Activated CD4-positive, alpha-beta T cell treated with anti-CD3 and anti-CD28 coated beads, Interleukin-10, Interleukin-2, amounts not matched to agents 100 ng/mL and 50 ng/mL, durations not matched to agents 16 hours and 8 hours (primary cell): ENCODE measurements at places on chromosomes 13 and 19.

DNA sequence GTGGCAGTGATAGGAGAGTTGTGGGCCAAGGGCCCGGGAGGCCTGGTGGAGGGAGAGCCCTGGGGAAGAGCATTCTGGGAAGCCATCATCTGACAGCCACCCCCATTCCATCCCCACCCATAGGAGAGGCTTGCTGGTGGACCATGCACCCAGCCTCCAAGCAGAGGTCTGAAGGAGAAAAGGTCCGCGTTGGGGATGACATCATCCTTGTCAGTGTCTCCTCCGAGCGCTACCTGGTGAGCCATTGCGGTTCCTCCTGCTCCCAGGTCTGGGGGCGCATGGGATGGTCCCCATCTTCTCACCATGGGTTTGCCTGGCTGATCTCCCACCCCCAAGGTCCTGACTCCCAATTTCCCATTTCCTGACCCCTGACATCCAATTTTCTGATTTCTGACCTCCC, 10.5 kb downstream of the RYR1 start:
- DNase-seq, result no peak

GRCh38 chr13:22703601-22704209, 477.1 kb upstream of the SGCG start:
- no peak for DNase-seq

GRCh38 chr19:33418871-33419787, 45.6 kb downstream of the CEBPG start:
- no peak for DNase-seq

GRCh38 chr13:28286263-28286662, 147.9 kb downstream of the PAN3 start:
- DNase-seq, result no peak

DNA sequence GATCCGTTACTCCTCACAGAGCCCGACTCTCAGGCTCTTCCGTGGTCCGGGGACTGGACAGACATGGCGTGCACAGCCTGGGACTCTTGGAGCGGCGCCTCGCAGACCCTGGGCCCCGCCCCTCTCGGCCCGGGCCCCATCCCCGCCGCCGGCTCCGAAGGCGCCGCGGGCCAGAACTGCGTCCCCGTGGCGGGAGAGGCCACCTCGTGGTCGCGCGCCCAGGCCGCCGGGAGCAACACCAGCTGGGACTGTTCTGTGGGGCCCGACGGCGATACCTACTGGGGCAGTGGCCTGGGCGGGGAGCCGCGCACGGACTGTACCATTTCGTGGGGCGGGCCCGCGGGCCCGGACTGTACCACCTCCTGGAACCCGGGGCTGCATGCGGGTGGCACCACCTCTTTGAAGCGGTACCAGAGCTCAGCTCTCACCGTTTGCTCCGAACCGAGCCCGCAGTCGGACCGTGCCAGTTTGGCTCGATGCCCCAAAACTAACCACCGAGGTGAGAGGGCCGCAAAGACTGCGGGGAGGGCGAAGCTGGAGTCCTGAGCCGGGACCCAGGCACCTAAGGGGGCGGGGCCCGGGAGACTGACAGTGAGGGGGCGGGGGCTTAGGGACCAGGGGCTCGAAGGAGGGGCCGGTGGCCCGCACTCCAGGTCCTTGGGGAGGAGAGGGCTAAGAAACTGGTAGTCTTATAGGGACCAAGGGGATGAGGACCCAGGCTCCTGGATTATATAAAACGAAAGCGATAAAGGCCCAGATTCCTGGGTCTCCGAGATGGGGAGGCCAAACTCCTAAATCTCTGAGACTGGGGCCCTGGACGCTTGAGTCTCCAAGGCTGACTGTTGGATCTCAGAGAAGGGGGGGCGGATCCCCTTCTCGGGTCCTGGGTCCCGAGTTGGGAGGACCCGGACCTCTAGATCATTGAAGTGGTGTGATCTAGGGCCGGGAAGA, 2.0 kb downstream of the ETV2 start:
- DNase-seq, result peak; percentile 83

- no peak for DNase-seq
Observed at GRCh38 chr19:18650021-18650390, 13.2 kb downstream of the KLHL26 start.

DNA sequence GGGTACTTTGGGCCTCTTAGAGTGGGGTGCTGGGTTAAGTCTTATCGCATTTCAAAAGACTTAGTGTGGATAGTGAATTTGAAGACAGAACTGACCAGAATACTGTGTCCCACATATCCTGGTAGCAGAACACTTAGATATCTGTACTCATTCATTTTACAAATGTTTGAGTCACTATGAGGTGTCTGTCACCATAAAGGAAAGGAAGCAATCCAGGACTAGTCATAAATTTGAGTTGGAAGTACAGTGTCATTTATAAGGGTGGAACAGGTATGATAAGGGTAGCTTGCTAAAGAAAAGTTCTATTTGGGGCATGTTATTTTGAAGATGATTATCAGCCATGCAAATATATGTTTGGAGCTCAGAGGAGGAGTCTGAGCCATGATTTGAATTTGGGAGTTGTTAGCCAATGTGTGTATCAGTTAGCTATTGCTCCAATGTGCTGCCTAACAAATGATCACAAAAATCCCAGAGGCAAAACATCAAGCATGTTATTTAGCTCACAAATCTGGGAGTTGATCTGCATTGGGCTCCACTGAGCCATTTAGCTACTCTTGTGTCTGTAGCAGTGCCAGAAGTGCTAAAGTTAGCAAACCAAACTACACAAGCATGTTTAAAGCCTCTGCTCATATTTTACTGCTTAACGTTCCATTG, 20.3 kb downstream of the ZNF699 start:
- no peak for DNase-seq

DNA sequence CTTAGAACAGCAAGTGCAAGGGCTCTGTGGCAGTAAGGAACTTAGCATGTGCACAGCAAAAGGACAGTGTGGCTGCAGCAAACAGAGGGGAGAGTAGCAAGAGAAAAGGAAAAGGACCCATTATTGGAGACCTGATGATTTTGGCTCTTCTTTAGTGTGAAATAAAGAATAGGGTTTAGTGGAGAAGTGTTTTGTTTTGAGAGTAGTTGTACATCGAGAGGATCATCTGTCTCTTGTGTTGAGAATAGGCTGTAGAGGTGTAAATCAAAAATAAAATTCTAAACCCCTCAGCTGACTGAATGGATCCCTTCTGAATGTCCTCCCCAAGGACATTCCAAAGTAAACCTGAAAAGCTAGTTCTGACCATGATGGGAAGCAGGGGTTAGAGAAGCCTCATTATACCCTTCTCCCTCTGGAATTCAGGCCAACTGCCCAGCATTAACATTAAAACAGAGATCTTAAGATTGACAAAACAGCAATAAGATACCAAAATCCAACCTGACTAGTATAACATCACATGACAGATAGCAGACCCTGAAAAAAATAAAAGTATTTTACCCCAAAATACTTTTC, 73.6 kb upstream of the OBI1 start:
- DNase-seq, result no peak

DNA sequence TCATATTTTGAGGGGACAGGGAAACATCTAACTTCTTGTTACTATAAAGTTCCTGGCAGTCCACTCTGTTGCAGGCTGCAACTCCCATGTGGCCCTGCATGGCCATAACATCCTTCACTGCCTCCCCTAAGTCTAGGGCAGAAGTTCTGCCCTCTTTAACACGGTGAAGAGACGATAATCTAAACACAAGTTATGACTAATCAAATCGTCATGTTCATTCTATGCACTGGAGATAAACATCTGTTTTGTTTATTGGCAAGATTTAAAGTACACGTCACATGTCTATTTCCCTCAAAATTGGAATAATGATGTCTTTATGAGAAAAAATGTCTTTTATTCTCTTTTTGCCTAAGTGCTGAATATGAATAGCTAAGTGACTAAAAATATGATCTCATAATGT, 1629.4 kb downstream of the PCDH9 start:
- DNase-seq, result no peak

DNA sequence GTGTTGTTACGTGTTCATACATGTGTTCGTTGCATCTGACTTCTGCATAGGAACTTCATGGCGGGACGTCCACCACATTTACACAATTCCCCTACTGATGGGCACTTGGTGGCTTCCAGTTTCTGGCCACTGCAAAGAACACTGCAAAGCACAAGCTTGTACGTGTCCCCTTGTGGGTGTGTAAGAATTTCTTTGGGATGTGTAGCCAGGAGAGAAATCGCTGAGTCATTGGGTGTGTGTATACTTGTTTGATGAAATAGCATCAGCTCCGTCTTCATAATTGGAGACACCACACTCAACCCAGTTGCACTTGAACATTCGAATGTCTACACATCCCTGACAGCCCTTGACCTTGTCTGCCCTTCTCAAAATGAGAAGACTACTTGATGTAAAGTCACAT, 19.2 kb downstream of the KLK5 start:
- DNase-seq, result no peak

- DNase-seq, result no peak
Observed at GRCh38 chr19:10744253-10744798, 26.4 kb downstream of the DNM2 start.

DNA sequence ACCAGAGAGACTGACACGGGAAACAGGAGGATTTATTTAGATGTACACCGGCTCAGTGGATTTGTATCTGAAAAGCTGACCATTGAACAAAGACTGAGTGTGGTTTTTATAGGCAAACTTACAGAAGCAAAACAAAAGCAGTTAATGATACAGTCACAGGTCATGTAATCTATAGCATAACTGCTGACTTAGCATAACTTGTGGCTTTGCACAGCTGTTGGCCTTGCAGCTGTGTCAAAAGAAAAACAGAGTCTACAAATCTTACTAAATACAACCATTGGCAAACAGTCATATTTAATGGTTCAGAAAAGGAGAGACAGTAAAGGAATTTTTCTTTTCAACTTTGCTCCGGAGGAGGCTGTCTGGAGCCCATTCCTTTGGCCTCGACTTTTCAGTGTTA, 2.3 kb upstream of the ILF3 start:
- DNase-seq, result no peak

DNA sequence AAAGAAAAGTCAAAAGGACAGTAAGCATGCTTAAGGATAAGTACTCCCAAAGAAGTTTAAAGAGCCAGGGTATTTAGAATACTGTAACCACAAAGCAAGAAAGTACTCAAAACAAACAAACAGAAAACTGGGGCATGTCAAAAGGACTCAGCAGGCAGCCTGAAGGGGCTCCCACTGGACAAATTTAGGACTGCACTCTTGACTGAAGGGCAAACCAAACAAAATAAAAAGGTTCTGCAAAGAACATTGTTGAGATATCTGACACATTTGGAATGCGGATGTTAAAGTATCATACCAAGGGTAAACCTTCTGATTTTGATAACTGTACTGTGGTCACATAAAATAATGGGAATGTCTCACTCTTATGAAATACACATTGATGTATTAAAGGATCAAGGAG, 157.4 kb downstream of the TNFSF13B start:
- DNase-seq, result no peak

GRCh38 chr13:31846961-31847752, 107.8 kb downstream of the RXFP2 start:
- peak; percentile 11 for DNase-seq

GRCh38 chr19:6812612-6813011, 40.1 kb downstream of the VAV1 start:
- DNase-seq, result peak; percentile 22

GRCh38 chr13:46934749-46935148, 37.9 kb upstream of the HTR2A start:
- no peak for DNase-seq
